LHCN-M2 (cell line): ENCODE measurements at places on chromosomes 2 and 18. TPM values are rescaled to one million over a fixed set of nuclear protein-coding genes. Genes with fewer than 3 reads are reported as not detected.

- peak; percentile 46 for DNase-seq
Observed at GRCh38 chr18:34909637-34910364, 131.4 kb upstream of the MAPRE2 start.

- DNase-seq: no peak
Observed at GRCh38 chr2:237059155-237059875, 26.4 kb upstream of the COPS8 start.

DNA sequence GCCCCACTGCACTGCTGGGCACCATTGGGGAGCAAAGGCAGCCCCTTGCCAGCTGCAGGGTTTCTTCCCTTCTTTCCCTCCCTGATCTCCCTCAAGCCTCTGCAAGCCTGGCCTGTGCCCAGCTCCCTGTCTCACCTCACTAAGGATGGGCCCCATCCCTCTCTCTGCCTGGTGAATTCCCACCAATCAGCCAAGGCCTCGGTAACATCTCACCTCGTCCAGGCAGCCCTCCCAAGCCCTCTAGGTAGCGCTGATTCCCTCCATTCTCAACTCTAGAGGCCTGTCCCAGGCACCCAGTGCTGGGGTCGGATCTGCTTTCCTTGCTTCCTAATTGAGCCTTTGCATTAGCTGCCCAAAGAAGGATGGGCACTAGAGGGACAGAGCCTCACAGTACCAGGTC lies 63.0 kb downstream of the CELF4 start:
- DNase-seq: no peak

The COBLL1 gene
- total RNA-seq: 2.0 and 4.0 TPM in 2 replicates

- no peak for DNase-seq
Observed at GRCh38 chr2:100270381-100271146, 51.7 kb downstream of the LONRF2 start.

GRCh38 chr2:146212602-146213001 lies 1632.2 kb upstream of the ACVR2A start:
- no peak for DNase-seq

The ANKRD23 gene
- 1.0 and 2.6 TPM in 2 replicates for total RNA-seq

DNA sequence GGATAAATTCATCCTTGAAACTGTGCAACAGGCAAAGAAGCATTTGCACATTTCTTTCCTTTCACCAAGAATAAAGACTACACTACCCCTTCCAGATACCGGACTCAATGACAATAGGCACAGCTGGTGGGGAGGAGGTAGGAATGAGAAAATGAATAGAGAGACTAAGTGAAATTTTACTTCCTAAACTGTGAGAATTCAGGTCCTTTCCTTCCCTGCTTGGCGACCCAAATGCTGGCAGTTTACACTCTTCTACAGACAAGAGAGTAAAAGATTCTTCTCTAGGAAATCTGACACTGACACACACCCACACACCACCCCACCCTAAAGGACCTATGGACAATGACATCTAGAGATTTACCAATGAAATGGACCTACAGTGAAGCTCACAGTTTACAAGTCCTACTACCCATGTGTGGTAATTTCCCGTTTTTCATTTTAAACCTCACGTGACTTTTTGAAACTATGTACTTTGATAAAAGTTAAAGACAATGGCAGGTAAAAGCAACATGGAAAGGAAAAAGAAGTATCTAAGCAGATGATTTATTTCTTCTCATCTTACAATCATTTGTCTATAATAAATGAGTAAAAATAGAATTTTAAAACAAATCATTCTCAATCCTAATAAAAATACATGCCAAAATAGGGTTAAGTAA lies 27.9 kb downstream of the REV1 start:
- no peak for DNase-seq

DNA sequence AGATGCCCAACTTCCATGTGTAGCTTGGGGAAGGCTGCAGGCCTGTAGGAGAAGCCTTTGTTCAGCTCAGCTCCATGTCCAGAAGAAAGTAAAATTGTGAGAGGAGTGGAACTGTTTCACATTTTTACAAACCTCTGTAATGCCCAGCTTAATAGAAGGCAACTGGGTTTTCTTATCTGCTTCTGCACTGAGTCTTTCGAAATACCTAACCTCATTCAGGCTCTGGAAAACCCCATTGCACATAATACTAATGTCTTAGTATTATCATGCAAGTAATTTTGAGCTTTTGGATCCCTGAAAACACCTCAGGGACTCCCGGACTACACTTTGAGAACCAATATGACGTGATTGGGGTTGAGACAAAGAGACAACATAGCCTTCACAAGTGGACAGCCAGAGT lies 5.8 kb downstream of the SMIM21 start:
- DNase-seq: no peak

The RNF125 gene
- total RNA-seq: 0.06 TPM in 1 of 2 replicates, not detected in the other

The ANKRD30B gene
- 1.1 and 1.4 TPM in 2 replicates for total RNA-seq

DNA sequence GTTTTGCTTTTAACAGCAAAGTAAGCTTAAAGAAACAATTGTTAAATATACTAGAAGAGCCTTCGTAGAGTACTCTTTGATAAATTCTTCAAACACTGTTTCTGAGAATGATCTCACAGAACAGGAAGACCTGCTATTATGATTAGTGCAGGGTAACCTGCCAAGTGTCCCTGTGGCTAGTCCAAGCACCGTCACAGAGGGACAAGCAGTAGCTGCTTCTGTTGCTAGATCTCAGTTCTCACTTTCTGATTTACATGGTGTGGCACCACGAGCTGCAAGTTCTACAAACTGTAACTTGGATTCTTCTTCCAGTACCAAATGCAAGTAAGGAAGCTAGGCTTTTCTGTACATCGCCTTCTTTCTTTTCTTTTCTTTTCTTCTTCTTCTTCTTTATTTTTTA lies 121.5 kb downstream of the PIEZO2 start:
- no peak for DNase-seq

The VWA3B gene
- total RNA-seq: not detected in 2 replicates
